Dermis blood vessel endothelial cell (primary cell): ENCODE measurements at places on chromosomes 12 and 14. TPM values are rescaled to one million over a fixed set of nuclear protein-coding genes. Genes with fewer than 3 reads are reported as not detected.
A peak's percentile ranks its signal among the peaks of the same experiment; 100 is the strongest.

DNA sequence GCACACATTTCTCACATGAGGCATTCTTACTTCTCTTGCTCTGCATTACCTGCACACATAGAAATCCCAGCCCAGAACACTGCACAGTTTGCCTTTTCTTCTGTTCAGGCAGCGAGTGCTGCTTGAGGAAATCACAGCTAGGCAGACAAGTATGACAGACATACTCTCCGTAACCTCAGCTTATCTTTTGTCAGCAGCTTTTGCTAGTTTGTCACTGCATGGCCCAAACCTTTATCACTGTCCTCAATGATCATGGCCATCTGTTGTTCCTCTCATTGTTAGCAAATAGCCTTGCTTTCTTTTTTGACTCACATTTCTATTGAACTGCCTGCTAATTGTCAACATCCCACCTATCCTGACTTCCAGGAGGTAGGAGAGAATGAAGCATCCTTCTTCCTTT, 5.3 kb downstream of the ZNF10 start:
- no peak for DNase-seq

- no peak for DNase-seq
These were observed 193.5 kb downstream of the DIO2 start for GRCh38 chr14:80017795-80018194.

GRCh38 chr12:103903993-103904392, 26.2 kb upstream of the HSP90B1 start:
- no peak for DNase-seq

GRCh38 chr12:124556074-124556466, 11.3 kb downstream of the NCOR2 start:
- DNase-seq = no peak

GRCh38 chr12:32568228-32568627, 110.9 kb upstream of the DNM1L start:
- DNase-seq = peak; percentile 91

- DNase-seq = no peak
These were observed 21.5 kb upstream of the SOCS2 start for GRCh38 chr12:93550748-93551611.

SLC6A12 gene
- 0.34 TPM in 1 of 2 replicates, not detected in the other for total RNA-seq

GRIP1 gene
- total RNA-seq = 0.05 and 0.17 TPM in 2 replicates

GRCh38 chr12:92621833-92622232, 81.0 kb upstream of the PLEKHG7 start:
- DNase-seq = no peak

GRCh38 chr14:24251880-24252288, 9.5 kb upstream of the TINF2 start:
- DNase-seq = peak; percentile 45

- DNase-seq = no peak
These were observed 39.1 kb downstream of the DDHD1 start for GRCh38 chr14:53113989-53114388.

DNA sequence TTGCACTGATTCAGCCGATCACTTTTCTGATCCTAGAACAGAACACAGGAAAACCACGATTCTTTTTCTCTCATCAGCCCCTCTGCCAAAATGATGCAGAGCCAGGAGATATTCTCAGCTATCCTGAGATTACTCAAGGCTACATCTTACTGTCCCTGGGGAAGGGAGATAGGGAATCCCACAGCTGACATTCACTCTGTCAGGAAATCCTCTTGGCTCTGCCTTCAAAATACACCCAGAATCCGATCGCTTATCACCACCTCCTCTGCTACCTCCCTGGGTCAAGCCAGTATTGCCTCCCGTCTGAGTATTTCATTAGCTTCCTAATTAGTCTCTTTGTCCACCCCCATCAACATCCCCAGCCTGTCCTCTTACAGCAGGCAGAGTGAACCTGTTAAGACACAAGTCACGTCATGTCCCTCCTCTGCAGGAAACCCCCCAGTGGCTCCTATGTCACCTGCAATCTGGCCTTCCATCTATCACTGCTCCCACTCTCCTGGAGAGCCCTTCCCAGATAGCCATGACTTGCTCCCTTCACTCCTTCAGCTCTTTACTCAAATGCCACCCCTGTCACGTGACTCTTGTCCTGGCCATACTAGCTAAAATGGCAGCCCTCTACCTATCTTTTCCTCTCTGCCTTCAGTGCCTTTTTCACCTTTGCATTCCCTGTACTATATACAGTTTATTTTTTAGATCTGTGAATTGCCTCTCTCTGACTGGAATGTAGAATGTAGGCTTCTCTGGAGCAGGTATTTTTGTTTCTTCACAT, 70.3 kb downstream of the GALNT4 start:
- peak; percentile 37 for DNase-seq

- no peak for DNase-seq
These were observed 24.2 kb downstream of the TRHDE start for GRCh38 chr12:72296389-72296788.

- no peak for DNase-seq
These were observed 55.9 kb downstream of the AACS start for GRCh38 chr12:125121106-125121505.

- peak; percentile 99 for DNase-seq
These were observed 103.4 kb upstream of the MAP1LC3B2 start for GRCh38 chr12:116455540-116456329.
